ENCODE measurements at places on chromosomes 5 and 9. TPM values are rescaled to one million over a fixed set of nuclear protein-coding genes. Genes with fewer than 3 reads are reported as not detected.

The SLC6A18 gene
- not detected for total RNA-seq

The TEX10 gene
- 81.3 TPM for total RNA-seq

The SLC4A9 gene
- total RNA-seq, result not detected

The IL5 gene
- total RNA-seq, result not detected

The QRFP gene
- total RNA-seq, result not detected

DNA sequence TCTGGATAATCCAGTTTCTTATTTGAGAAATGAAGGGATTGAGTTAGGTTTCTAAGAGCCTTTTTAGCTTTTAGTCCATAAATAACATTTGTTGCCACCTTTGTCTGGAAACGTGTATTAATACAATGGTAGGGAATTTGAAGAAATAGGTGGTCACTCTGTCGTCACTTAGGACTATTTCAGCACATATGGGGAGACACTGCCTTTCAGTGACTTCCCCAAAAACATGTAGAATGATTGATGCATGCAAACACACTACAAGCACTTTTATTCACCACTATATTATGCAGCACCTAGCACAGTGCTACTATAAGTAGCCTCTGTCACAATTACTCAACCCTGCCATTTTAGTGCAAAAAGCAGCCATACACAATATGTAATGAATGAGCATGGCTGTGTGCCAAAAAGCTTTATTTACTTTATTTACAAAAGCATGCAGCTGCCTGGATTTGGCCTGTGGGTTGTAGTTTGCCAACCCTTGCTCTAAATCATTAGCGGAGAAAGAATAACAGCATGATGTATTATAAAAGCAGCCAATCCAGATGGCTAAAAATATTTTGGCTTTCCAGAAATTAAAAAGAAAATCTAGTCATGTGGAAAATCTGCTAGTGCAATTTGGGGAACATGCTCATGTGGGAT is 154.2 kb upstream of the HMHB1 start:
- DNase-seq, result peak; percentile 4

The C5orf58 gene
- not detected for total RNA-seq

DNA sequence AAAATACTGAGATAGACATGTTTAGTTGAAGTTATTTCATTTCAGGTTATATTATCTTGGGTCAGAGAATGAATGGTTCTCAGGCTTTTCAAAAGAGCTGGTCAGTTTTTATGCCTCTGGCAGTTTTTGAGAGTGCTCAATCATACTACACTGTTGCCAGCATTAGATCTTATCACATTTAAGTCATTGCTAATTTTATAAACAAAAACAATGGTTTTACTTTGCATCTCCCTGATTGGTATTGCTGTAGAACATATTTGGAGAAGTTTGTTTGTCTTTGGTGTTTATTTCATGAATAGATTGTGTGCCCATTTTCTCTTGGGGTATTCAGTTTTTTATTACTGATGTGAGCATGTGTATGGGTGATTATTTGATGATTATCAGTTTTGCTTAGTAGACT is 1.5 kb downstream of the CATSPER3 start:
- DNase-seq, result no peak
